ENCODE measurements at places on chromosomes 13 and 19.

- no peak for DNase-seq
Observed at GRCh38 chr13:29503041-29503837, 92.2 kb downstream of the SLC7A1 start.

GRCh38 chr19:39516270-39516669 is 1.3 kb downstream of the SELENOV start:
- no peak for DNase-seq

GRCh38 chr19:5200844-5201243 is 139.8 kb downstream of the PTPRS start:
- DNase-seq, result no peak

- DNase-seq, result no peak
Observed at GRCh38 chr19:29021232-29021916, 191.6 kb downstream of the UQCRFS1 start.

GRCh38 chr19:42028304-42029216 is 34.5 kb upstream of the ATP1A3 start:
- no peak for DNase-seq

- no peak for DNase-seq
Observed at GRCh38 chr19:44851427-44851826, 5.3 kb downstream of the NECTIN2 start.

- no peak for DNase-seq
Observed at GRCh38 chr13:79081942-79082341, 324.1 kb downstream of the RBM26 start.

DNA sequence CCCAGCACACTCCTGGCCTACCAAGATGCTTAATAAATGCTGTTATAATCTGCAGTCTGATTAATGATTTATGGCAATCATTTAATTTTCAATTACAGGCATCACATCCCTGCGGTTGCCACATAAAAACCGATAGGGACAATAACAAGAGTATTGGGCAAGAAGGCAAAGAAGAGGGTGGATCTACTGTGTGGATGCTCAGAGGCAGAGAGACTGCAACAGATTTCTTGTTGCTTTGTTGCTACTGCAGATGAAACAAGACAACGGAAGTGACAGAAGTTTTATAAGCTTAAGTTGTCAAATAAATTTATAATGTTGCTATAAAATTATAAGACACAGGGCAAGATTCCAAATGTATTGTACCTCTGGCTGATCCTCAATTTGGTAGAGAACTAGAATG is 154.8 kb downstream of the ABCC4 start:
- DNase-seq, result no peak

DNA sequence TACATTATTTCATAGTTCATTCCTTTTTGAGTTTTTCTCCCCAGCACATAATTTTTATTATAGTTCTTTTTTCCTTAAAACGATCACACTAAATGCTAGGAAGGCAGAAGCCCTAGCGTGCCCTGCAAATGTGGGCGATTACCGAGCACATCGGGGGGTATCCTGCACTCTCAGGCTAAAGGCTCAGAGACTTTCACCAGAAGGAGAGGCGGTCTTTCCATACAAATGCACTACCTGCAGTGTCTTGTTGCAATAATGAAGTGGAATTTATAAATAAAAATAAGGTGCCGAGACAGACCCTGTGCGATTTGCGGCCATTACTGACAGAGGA is 29.3 kb upstream of the SPACA7 start:
- no peak for DNase-seq

DNA sequence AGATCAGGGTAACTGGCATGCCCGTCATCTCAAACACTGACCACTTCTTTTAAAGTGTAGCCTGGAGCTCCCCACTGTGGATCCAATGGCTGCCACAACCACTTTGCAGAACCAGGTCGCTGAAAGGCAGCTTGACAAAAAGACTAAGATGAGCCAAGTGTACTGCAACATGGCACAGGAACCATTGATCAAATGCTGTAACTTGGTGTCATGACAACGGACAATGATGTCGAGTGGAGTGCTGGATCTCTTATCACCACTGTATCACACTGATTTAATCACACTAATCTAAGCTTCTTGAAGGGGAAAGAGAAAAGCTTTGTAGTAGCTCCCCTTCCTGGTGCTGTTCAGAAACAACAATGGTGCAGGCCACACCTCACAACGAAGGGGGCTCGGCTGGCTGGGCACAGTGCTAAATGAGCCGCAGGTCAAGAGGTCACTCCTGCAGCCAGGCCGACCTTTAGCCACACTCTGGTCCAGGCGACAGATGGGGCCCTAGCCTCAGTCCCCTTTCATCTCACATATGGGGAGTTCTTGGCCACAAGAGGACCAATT is 2.2 kb upstream of the TNFRSF19 start:
- no peak for DNase-seq

DNA sequence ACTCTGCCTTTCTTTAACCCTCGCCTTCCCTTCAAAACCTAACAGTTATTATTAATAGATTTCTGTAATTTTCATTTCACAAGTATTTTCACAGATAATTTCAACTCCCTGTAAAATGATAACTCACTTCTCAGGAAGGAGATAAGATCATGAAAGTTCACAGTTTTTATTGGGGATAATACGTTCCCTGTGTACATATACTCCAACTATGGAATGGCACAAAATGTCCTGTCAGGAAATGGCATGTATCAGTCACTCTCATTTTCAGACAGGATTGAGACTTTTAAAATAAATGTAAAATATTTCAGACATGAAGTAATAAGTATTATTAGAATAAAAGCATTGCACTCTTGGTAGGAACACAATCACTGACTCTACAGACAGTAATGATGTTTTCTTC is 932 bp upstream of the TRAPPC2B start:
- DNase-seq, result no peak

DNA sequence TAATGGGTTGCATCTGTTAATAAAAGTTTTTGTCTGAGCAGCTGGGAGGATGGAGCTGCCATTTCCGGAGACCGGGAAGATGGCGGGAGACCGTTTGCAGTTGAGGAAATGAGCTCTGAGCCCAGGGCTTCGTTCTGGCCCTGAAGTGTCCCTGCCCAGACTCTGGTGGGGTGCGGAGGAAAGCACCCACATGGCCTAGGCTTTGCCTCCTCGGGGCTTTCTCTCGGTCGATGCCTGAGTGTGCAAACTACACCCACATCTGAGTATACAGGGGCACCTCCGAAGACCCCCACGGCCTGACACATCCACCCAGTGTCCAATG is 15.6 kb upstream of the NANOS3 start:
- no peak for DNase-seq

- no peak for DNase-seq
Observed at GRCh38 chr19:11166281-11167142, 10.9 kb upstream of the SPC24 start.
